COR-L47 (cell line): ENCODE measurements at places on chromosomes 1 and 21.

- DNase-seq: no peak
Observed at GRCh38 chr1:3183411-3183810, 114.4 kb downstream of the PRDM16 start.

DNA sequence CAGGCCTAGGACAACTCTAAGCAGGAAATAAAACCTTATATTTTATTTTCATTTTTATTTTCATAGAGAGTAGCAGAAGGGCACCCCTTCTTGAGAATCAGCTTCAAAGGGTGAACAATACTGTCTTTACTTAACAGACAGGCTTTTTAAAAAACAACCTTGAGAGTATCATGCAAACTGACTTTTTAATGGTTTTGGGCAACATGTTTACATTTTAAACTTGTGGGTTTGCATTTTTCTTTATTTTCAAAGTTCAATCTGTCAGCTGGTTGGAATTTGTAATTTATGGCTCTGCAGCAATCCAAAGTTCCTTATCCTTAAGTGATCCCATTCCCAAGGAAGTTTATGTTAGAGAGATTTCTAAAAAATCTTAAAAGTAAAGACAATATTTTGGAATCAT, 392.3 kb upstream of the ADAMTS5 start:
- no peak for DNase-seq

DNA sequence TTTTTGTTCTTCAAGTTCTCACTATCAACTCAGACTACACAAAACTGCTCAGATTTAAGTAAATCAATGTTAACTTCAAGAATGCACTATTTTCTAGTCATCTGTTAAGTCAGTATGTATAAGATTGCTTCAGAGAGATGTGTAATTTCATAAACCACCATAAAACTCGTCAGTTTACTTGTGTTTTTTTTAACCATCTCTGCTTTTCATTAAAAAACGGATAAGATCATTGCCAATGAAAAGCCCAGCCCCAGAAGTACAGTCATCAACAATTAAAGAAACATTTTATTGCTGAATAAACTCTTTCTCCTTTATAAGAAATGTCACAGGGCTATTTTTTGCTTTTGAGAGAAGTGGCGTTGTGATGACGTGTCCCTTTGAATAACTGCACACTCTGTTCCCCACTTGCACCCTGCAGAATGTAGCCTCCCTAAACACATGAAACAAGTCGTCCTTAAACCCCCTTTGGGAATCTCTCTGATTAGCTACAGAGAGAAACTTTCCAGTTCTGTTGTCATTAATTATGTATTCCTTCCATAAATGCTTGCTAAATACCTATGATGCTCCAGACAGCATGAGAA, 202.7 kb upstream of the FOXD3 start:
- no peak for DNase-seq

GRCh38 chr1:115218699-115219098, 119.3 kb downstream of the NGF start:
- DNase-seq: no peak

GRCh38 chr1:162020150-162020549, 3.5 kb downstream of the OLFML2B start:
- DNase-seq: no peak

GRCh38 chr1:192350356-192350755, 33.6 kb downstream of the RGS21 start:
- DNase-seq: no peak

DNA sequence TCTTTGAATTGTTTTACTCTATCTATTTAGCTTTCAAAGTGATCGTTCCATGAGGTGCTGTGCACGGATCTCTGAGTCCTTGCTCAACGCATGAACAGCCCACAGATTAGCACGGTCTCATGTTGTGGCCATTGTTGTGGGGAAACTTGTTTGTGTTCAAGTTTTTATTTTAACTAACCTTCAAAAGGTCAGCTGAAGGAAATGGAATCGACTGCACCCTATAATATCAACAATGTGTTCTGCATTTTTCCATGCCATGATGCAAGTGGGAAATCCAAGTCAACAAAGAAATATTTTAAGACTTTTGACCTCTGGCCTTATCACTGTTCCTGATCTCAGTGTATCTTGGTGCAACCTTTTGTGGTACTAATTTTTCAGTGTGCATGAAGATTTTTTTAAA, 6.1 kb downstream of the SH2D1B start:
- no peak for DNase-seq

GRCh38 chr1:85606414-85606800, 25.8 kb downstream of the CCN1 start:
- no peak for DNase-seq

GRCh38 chr1:7608628-7609305, 162.3 kb upstream of the VAMP3 start:
- DNase-seq: peak; percentile 33

DNA sequence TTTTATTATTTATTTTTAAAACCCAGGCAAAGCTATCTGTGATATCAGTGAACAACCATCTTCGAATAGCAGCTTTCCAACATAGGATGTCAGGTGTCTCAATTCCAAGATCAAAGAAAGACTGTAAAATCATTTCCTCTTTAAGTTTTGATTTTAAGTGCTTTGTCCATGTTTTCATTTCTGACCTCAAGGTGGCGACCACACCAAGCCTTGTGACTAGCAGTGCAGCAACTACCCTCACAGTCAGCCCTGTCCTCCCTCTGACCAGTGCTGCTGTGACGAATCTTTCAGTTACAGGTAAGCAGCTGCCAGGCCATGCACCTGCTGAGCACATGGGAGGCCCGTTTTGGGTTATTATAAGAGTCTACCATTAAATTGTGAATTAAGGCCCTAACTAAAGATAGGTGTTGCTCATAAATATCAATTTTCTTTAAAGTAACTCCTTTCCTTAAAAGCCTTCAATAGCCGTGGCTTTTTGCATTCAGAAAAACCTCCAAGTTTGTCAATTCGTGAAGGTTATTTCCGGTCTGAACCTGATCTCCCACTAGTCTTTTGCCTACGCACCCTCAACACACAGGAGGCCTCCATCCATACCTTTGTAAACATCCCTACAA, 117.0 kb downstream of the CD247 start:
- peak; percentile 45 for DNase-seq

DNA sequence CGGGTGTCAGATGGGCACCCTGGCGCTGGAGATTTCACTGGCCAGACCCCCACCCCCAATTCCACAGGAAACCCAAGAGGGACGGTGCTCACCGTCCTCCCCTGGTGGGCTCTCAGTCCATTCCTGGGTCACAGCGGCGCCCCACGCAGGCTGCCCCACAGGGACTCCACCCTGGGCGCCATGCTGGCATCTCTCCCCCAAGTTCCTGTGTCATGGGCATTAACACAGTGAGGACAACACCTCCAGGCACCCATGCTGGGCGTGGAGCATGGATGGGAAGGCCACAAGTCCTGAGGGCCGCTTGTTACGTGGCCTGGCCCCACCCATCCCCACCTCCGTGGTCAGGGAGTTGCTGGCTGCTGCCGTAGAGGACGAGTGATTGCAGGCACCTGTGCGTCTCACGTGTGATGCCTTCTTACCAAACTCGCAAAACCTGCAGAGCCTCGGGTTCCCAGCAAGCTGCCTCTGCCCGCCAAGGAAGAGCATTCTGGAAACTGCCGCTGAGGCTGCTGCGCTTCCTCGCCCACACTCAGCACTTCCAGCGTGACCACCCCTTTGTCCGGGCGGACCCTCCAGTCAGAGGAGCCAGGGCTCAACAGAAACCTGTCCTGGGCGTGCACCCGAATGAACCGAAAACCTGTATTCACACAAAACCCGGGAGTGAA, 60.3 kb downstream of the SLX9 start:
- no peak for DNase-seq

DNA sequence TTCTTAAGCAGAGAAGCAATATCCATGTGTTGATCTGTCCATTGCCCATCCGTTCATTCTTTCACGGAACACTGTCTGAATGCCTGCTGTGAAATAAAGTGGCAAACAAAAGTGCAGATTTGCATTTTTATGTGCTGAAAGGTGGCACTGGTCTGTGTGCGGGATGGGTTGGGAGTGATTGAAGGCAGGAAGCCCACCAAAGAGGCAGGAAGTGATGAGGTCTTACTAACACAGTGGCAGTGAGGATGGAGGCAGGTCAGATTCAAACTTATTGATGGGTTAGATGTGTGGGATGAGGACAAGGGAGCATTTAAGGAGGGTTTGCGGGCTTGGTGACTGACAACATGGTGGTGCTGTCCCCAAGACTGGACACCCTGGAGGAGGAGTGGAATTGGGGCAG, 8.3 kb downstream of the PTPRF start:
- no peak for DNase-seq

- peak; percentile 8 for DNase-seq
Observed at GRCh38 chr1:36239941-36240637, 15.8 kb downstream of the THRAP3 start.

GRCh38 chr1:59414406-59415133, 117.7 kb downstream of the FGGY start:
- no peak for DNase-seq

- DNase-seq: no peak
Observed at GRCh38 chr21:15212206-15212605, 147.4 kb upstream of the NRIP1 start.

GRCh38 chr1:83627045-83627444, 371.9 kb downstream of the TTLL7 start:
- DNase-seq: no peak

- no peak for DNase-seq
Observed at GRCh38 chr1:199272628-199273086, 633.8 kb downstream of the PTPRC start.

DNA sequence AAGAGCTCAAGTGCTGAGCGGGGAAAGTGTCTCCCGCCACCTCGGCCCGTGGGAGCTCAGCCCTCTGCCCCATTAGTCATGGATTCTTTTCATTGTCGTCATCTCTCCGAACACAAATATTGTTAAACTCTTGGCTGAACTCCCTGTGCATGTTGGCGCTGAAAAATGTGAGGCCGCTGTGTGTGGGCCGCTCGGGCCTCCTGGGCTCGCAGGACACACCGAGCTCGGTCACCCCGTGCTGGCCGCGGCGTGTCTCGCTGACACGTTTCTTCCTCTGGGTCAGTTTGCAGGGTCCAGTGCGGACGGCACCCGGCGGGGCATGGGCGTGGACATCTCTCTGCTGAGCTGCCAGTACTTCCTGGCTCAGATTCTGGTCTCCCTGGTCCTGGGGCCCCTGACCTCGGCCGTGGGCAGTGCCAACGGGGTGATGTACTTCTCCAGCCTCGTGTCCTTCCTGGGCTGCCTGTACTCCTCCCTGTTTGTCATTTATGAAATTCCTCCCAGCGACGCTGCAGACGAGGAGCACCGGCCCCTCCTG, 25.6 kb downstream of the SLC45A1 start:
- no peak for DNase-seq

- no peak for DNase-seq
Observed at GRCh38 chr1:59116920-59117542, 179.9 kb upstream of the FGGY start.

- DNase-seq: peak; percentile 66
Observed at GRCh38 chr21:44785620-44786335, 15.8 kb downstream of the UBE2G2 start.

- DNase-seq: no peak
Observed at GRCh38 chr21:44954281-44954771, 14.5 kb downstream of the SLX9 start.

GRCh38 chr1:56550859-56551188, 28.5 kb downstream of the PLPP3 start:
- no peak for DNase-seq

DNA sequence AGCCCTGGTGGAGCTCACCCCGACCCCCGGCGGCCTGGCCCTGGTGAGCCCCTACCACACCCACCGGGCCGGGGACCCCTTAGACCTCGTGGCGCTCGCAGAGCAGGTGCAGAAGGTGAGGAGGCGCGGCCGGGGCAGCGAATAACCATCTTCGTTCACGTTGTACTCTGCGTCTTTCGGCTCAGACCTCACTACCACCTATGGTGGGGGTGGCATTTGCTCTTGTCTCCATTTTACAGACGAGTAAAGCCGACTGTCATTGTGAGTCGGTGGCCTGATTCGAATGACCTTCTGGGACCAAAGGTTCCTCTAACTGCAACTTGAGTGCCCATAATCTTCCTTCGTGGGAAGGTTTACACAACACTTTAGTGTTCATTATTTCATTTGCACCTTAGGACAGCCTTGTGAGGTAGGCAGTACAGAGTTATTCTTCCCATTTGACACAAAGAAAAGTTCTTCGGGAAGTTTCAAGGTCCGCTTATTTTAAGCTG, 506 bp downstream of the C1orf50 start:
- no peak for DNase-seq

GRCh38 chr1:20100632-20101355, 18.5 kb downstream of the PLA2G2D start:
- DNase-seq: peak; percentile 21

DNA sequence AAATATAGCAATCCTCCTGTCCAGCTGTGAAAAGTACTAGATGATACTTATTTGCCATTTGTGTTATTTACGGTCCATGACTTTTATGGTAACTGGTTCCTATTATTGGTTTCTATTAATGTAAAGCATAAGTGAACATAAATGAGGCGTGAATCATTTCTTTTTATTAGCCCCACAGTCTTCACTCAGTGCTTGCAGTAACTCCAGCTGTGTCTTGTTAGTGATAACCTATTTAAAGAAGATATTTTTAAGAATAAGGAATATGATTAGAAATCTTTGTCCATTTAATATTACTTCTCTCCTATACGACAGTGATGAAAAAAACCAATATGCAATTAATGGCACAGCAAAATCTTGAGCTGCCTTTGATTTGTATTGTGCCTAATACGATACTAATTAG, 149.9 kb downstream of the SPATA17 start:
- DNase-seq: no peak

GRCh38 chr1:12019858-12020509, 686 bp downstream of the MIIP start:
- no peak for DNase-seq

- peak; percentile 58 for DNase-seq
Observed at GRCh38 chr1:165928075-165928731, 100.8 kb downstream of the UCK2 start.

- no peak for DNase-seq
Observed at GRCh38 chr1:150138044-150138443, 11.7 kb upstream of the PLEKHO1 start.

- DNase-seq: no peak
Observed at GRCh38 chr1:236416165-236416564, 22.1 kb downstream of the EDARADD start.

DNA sequence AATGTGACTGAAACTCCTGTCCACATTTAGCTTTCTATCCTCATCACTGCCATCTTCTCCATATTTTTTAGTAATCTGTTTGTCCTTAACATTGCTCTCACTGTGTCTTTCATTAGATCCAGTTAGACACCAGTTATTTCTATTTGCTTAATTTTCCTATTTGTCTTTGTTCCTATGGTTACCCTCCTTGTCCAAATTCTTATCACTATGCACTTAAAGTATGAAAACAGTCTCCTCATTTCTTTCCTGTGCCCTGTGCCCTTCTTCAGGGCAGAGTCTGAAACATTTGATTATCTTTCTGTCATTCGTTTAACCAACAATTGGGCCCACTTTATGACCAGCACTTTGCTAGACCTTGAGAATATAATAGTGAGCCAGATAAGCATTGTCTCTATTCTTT, 64.2 kb downstream of the SLC30A7 start:
- DNase-seq: no peak

DNA sequence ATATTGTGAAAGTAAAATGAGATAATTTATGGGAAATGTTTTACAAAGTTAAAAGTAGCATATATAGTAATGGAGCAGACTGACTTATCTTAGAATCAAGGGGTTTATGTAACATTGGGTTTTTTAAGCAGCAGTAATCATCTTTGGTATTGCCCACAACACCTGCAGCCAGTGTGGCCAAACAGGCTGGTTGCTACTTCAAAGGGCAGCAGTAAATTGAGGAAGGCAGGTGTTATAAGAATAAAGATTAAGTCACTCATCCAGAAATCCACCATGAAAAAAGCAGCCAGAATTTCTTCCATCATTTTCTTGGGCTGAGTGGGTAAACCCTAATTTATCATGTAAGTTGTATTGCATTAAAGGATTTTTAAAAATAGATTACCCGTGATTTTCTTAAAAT, 16.7 kb downstream of the DYNLT5 start:
- DNase-seq: no peak

GRCh38 chr1:218575079-218575478, 229.9 kb downstream of the TGFB2 start:
- DNase-seq: no peak
